Activated CD4-positive, alpha-beta T cell treated with anti-CD3 and anti-CD28 coated beads, Interleukin-2, Interleukin-6, amounts not matched to agents 100 ng/mL and 50 ng/mL, durations not matched to agents 16 hours and 8 hours (primary cell): ENCODE measurements at places on chromosomes 2 and 18.

DNA sequence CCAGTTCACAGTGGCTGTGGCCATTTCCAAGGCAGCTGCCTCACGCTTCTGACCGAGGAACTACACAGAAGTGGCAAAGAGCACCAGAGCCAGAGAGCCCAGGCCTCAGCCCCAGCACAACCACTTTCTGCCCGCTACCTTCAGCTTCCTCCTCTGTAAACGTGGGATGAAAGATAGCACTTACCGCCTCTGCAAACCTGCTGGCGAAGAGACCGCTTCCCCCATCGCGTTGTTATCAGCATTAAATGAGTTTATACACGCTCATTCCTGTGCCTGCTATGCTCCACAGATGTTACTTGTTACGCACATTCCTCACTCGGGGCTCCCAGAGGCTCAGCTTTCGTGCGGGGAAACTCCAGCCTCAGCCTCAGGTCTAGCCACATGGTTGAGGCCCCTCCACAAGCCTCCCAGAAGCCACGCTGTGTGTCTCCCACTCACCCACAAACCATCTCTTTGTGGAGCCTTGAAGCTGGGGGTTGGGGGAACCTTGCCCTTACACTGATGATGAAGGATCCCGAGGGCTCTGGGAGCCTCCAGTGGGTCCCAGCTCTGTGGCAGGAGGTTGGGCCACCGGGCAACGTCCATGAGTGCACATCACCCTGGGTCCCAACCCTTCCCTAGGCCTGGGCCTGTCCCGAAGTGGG lies 63.3 kb upstream of the SMAD7 start:
- DNase-seq, result no peak

DNA sequence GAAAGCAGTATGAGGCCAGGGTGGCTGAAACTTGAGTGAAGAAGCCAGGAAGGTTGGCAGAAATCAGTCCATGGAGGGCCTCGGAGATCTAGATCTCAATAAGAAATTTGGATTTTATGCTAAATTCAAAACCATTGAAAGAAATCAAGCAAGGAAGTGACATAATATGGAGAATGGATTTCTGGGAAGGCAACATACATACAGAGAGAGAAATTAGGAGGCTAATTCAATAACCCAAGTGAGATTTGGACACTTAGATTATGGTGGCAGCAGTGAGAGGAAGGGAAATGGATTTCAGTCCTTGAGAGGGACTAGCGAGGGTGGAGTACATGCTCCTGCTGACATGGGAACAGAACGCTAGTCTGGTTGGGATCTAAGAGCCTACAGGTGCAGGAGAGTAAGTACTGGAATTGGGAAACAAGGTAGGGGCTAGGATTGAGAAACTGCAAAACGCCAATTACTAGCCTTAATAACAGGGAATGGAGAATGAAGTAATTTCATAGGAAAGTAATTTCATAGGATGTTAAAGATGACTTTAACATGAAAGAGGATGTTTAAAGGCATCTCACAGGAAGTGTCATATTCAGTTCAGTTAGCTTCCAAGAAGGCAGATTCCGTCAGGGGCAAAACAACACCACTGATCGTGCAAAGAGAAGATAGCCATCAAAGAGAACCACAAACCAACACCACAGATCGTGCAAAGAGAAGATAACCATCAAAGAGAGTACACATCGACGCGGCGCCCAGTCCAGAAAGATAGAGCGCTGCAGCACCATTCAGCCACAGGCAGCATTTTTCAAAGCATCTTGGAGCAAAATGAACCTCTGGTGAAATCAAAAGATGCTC lies 27.2 kb downstream of the CDKL4 start:
- DNase-seq, result peak; percentile 94

DNA sequence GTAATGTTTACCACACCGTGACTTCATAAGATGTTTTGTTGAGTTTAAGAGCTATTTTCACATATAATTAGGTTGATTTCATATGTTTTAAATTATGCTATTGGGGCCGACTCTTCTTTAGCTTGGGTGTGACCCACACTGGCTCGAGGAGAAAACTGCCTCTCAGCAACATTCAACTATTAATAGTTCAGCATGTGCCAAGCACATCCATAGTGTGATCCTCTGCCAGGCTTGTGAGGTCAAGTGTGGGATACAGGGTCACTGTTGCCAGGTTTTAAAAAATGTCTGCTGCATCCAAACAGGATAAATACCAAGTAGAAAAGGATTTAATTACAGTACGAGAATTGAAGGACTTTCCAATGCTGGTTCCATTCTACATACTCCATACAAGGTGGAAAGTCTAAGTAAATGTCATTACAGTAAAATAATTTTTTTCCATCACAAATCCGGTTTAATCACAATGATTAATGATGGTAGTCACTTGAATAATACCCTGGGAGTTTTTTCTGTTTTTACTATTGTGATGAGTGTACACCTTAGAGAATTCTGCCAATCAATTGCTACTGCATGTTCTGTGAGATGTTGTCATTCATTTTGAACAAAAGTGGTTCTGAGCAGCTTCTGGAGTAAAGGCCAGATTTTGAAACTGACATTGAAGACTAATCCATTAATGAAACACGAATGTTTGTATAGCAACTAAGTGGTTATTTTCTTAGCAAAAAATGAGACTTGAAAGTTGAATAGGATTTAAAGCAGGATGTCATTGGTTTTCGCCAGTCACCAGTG lies 84.5 kb downstream of the ABI2 start:
- no peak for DNase-seq

DNA sequence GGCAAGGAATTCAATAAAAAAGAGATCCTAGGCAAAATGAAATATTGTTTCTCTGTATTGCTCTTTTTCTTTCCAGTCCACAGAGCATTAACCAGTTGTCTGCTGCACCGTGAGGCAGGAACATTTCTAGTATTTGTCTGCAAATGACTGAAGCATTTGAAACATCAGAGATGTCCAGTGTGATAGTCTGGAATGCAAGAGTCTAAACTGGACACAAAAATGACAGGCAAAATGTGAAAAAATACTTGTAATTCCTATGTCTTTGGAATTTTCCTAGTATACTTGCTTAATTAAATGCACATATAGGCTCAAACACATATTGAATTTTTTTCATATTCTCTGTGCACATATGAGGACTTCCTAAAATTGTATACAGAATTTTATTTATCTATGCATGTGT lies 120.5 kb upstream of the SPATS2L start:
- DNase-seq, result no peak

- DNase-seq, result no peak
These were observed 258.0 kb downstream of the MYCN start for GRCh38 chr2:16198166-16198912.

GRCh38 chr2:101330253-101330933 lies 21.9 kb upstream of the RNF149 start:
- DNase-seq, result peak; percentile 15

DNA sequence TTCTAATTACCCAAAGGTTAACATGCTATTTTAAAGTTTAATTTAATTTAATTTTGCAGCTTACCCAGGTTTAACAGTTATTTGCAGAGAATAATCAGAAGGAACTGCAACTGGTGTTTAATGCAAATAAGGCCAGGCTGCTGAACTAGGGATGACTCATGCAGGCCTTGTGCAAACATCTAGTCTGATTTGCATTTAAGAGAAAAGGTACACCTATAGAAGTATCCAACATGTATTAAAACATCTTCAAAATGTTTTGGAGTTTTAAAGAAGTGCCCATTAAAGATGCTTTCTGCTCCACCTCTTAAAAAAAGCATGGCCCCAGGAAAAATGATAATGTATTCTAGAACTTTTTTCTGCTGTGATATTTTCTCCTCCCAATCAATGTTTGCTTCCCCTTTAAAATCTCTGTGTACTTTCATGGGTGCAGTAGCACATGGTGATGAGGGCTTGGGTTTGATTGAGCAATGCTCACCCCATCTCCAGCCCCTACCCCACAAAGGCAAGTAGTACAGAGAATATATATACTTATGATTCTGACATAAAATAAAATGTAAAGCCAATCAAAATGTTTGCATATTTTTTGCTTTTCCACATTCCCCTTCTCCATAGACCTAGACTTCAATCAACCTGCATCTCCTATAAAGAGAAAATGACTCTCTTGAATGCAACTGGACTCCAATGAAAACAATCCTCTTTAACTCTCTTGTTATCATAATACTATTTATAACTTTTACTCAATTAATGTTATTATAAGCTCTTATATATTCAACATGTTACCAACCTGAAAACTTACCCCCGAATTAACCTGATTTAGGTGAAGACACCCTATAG lies 54.1 kb downstream of the ATP8B1 start:
- DNase-seq, result no peak

GRCh38 chr2:72695676-72696075 lies 130.2 kb downstream of the EXOC6B start:
- DNase-seq, result no peak

DNA sequence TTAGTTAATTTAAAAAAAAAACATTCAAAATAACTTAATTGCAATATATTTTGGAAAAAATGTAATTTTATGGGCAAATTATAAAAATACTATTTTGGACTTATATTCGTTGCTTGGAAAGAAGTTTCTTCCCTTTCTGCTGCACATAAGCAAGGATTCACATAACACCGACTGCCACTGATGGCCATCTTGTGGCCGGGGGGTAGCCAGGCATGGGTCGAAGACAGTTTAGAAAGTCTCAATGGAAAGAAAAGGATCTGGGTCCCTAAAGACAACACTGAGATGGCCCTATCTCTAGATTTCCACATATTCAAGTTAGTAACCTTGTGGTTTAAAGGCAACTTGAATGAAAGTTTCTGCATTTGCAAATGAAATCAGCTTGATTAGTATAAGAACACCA lies 318.6 kb downstream of the AKAIN1 start:
- DNase-seq, result no peak

DNA sequence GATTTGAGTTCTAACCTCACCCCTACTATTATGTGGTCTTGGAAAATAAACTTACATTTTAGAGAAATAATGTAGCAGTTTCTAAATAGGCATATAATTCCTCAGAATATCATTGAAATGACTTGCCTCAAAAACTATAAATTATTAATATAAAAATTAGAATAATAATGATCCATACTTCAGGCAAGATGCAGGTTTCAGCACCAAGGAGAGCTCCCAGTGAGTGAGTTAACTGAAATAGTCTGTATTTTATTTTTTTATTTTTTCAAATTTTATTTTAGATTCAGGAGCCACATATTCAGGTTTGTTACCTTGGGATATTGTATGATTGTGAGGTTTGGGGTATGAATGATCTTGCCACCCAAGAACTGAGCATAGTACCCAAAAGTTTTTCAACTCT lies 472.2 kb upstream of the DCC start:
- DNase-seq, result peak; percentile 1

DNA sequence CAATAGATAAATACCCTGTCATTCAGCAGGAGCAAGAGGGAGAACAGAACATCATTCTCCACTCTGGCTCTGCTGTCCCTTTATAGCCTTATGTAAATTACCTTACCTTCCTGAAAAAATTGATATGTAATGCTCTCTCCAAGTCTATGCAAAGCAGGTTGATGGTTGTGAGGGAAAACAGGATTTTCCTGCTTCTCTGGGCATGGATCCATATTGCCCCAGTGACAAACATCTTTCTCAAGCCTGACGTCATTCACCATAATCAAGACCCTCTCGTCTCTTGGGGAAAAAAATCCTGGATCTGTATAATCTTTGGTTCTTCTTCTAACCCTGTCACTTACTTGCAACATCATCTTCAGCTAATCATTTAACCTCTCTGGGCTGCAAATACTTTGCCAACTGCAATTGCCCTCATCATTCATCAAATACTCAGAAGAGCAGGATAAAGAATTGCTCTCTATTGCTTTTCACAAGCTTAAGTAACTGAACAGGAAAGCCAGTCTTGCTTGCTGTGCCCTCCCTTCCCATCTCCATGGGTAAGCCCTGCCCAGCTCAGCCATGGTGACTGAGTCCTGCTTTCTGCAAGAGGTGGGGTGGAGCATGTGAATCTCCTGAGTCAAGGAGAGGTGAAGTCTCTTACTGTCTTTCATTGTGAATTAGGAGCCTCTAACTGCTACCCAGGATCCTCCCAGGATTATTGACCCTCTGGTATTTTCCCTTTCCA lies 123.7 kb upstream of the KLF7 start:
- DNase-seq, result no peak

GRCh38 chr2:128557831-128558241 lies 239.2 kb upstream of the HS6ST1 start:
- DNase-seq, result no peak

- DNase-seq, result no peak
These were observed 65.5 kb upstream of the GPC1 start for GRCh38 chr2:240369801-240370585.

DNA sequence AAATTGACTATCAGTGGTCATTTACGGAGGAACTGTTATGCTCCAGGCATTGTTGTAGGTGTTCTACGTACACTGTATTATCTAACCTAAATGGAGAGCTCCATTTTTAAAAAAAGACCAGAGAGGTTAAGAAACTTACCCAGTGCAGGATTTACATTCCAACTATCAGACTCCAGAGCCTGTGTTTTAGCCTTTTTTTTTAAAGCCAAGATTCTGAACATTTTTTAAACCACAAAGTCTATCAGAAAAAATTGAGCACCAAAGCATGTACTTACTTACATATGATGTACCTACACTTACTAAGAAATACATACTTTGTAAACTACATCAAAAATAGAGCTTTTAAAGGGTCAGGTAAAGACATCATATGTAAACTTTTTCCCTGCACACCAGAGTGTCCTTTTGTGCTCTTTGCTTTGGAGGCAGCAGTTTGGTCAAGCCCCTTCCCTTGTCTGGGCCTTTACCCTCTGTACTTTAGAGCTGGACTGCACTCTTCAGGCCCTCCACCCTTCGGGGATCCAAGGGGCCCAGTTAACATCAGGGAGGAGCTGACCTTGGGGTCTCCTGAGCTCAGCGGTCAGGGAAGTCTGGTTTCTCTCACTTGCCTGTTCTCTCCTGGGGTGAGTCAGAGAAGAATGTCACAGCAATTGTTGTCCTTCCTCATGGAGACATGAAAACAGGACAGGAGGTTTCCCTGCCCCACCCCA lies 58.4 kb downstream of the ITGB1BP1 start:
- DNase-seq, result no peak

DNA sequence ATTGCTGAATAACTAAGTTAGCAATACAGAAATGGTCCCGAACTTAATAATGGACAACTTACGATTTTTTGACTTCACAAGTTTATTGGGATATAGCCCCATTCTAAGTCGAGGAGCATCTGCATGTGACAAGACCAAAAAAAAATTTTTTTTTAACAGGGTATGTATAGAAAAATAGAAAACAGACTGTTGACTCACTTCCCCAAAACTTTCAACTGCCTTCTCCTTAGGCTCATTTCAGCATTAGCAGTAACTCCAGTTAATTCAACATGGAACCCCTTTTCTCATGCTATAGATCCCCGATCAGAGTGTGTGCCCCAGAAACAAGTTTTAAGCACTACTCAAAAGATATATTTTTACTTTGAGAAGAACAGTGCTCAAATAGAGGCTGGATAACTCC lies 5.4 kb downstream of the CD302 start:
- no peak for DNase-seq

GRCh38 chr2:49271060-49271606 lies 116.8 kb upstream of the FSHR start:
- DNase-seq, result no peak

- DNase-seq, result no peak
These were observed 41.3 kb downstream of the TTC39C start for GRCh38 chr18:24055878-24056277.

DNA sequence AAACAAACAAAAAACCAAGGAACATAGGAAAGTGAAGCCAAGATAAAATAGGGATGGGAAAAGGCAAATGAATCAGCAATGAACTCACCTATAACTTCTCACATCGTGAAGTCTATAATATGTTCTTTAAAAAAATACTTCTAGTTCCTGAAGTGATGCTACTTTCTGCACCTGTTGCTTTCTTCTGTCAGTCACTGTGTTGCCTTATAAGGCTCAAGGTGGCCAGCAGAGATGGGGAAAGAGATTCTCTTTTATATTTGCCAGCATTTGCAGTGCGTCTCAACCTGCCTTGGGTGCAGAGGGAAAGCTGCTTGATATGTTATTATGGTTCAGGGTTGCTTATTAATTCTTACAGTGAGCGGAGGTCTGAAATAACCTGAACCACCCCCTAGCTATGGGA lies 14.0 kb downstream of the QPCT start:
- no peak for DNase-seq
